ENCODE measurements at places on chromosomes 11 and 22.

DNA sequence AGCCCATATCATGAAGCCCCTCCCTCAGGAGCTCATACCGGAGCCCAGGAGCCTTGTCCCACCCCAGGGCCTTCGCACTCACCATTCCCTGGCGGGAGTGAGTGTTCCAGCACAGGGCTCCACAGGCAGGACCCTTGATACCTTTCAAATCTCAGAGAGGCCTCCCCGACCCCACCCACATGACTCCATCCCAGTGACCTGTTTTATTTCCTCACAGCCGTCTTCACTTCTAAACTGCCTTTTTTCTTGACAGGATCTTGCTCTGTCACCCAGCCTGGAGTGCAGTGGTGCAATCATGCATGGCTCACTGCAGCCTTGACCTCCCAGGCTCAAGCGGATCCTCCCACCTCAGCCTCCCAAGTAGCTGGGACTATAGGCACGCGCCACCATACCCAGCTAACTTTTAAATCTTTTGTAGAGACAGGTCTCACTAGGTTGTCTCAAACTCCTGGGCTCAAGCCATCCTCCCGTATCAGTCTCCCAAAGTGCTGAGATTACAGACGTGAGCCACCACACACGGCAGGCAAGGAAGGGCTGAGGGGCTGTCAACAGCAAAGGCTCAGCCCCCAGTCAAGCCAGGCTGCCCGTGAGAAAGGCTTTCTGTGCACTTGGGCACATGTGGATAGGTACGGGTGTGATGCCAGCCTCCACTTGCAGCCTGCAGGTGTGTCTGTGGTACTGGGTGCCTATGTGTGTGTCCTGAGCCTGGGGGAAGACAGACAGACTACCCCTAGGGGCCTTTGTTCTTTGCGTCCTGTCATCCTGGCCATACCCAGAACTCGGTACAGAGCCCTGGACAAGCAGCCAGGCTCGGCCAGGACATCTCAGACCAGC lies 9.3 kb downstream of the RPL3 start:
- peaks cover 26% of the 10 kb centered on the region for H3K4me1 ChIP-seq
- peak overlapping the region; percentile 70 for H3K27ac ChIP-seq
- H3K36me3 ChIP-seq = peaks cover 36% of the 10 kb centered on the region
- DNase-seq = no peak
- H3K27me3 ChIP-seq = no peaks in the 10 kb centered on the region
- H3K4me3 ChIP-seq = peak overlapping the region; percentile 25

DNA sequence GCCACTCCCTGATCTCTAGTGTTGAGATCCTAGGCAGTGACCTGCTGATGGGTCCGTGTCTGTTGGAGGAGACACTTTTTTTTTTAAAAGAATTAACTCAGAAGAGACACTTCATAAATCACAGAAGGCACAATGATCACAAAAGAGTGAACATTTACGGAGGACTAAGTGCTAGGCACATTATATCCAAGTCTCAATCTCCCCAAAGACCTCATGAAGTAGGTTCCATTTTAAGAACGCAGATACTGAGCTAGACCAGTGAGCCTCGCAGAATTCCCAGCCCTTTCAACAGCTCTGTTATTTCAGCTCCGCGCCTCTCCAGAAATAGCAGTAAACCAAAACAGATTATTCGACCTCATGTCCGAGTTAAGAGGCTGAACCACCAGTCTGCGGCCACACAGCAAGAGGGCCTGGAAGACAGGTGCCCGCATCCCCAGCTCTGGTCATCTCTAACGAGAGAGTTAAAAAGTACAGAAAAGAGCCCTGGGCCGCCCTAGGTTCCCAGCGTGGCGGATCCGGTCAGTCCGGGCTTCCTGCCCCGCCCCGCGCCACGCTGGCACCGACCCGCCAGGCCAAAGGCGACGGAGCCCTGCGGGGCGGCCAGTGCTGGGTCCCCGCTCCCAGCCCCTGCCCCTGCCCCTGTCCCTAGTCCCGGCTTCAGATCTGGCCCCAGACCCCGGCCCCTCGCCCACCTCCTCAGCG lies 612 bp downstream of the XBP1 start:
- DNase-seq = peak; percentile 51
- peaks cover 67% of the 10 kb centered on the region for H3K4me1 ChIP-seq
- H3K27me3 ChIP-seq = no peaks in the 10 kb centered on the region
- peaks cover 57% of the 10 kb centered on the region for H3K36me3 ChIP-seq

- peaks cover 8% of the 10 kb centered on the region for H3K36me3 ChIP-seq
- no peaks in the 10 kb centered on the region for H3K27me3 ChIP-seq
- no peak overlapping the region for H3K4me3 ChIP-seq
- no peak for DNase-seq
- H3K27ac ChIP-seq = no peak overlapping the region
- peaks cover 57% of the 10 kb centered on the region for H3K4me1 ChIP-seq
Measured at GRCh38 chr11:48087974-48088681, 107.8 kb downstream of the PTPRJ start.

DNA sequence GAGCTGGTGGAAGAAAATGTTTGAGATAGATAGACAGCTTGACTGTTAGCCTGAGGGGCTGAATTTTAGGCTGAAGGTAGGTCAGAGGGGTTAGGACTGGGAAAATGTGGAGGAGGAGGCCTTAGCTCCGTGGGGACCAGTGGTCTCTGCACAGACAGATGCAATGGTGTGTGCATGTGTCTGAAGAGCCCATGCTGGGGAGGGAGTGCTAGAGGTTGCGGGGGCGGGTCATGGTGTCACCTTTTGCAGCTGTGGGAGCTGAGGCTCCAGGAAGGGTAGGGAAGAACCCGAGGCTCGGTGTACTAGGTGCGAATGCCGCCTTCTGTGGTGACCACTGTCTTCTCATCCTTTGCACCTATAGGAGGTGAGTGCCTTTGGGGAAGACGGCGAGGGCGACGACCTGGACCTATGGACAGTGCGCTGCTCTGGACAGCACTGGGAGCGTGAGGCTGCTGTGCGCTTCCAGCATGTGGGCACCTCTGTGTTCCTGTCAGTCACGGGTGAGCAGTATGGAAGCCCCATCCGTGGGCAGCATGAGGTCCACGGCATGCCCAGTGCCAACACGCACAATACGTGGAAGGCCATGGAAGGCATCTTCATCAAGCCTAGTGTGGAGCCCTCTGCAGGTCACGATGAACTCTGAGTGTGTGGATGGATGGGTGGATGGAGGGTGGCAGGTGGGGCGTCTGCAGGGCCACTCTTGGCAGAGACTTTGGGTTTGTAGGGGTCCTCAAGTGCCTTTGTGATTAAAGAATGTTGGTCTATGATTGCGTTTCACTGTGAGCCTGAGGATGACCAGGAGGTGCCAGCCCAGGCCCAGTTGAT lies 1.6 kb downstream of the SDF2L1 start:
- H3K36me3 ChIP-seq = peaks cover 33% of the 10 kb centered on the region
- H3K4me1 ChIP-seq = peaks cover 32% of the 10 kb centered on the region
- H3K27me3 ChIP-seq = peaks cover 7% of the 10 kb centered on the region
- no peak for DNase-seq

DNA sequence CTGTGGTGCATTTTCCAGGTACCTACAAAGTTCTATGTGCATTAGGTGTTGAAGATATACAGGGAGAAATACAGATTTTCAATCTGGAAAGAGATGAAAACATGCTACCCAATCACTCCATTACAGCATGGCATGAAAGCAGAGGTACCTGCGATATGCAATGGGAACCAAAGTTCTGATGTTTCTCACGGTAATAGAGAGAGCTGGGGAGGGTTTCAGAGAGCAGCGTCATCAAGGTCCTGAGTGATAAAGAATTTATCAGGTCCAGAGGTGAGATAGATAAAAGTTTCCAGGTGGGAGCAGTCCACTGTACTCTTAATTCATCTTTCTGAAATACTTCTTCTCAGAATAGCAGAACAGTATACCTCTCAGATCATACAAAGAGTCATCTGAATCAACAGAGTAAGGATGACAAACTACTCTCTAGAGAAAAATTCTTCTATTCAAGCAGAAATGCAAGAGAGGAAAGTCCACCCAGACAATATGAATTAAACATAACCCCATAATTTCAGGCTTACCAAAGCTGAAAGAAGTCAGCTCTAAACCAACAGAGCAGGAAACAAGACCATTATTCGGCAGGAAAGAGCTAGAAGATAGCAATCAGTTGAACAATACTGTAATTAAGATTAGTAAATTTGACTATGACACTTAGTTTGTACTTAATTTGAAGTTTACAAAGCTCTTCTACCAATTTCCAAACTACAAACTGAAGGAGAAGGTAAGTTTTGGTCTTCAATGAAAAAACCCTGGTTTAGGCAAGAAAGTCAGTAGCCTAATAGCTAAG lies 12.8 kb downstream of the CTSC start:
- no peaks in the 10 kb centered on the region for H3K27me3 ChIP-seq
- peaks cover 71% of the 10 kb centered on the region for H3K4me1 ChIP-seq
- DNase-seq = no peak
- H3K4me3 ChIP-seq = no peak overlapping the region

Measured in activated naive CD8-positive, alpha-beta T cell treated with anti-CD3 and anti-CD28 coated beads, Interleukin-2, amount 50 U/mL, for 24 hours (primary cell).